ENCODE measurements at places on chromosomes 5 and 9.
A peak's percentile ranks its signal among the peaks of the same experiment; 100 is the strongest.

DNA sequence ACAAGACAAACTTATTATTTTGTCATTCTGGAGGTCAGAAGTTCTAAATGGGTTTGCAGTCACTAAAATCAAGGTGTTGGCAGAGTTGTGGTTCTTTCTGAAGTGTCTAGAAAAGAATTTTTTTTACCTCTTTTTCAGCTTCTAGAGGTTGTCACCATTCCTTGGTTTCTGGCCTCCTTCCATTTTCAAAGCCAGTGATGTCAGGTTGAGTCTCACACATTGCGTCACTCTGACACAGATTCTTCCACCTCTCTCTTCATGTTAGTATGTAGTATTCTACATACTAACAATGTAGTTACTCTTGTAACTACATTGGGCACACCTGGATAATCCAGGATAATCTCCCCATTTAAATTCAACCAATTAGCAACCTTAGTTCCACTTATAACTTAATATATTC, 290.3 kb downstream of the RFX3 start:
- DNase-seq: no peak

GRCh38 chr5:29150840-29151239, 2042.6 kb upstream of the CDH6 start:
- no peak for DNase-seq

GRCh38 chr9:14170973-14171596, 142.9 kb downstream of the NFIB start:
- DNase-seq: no peak

DNA sequence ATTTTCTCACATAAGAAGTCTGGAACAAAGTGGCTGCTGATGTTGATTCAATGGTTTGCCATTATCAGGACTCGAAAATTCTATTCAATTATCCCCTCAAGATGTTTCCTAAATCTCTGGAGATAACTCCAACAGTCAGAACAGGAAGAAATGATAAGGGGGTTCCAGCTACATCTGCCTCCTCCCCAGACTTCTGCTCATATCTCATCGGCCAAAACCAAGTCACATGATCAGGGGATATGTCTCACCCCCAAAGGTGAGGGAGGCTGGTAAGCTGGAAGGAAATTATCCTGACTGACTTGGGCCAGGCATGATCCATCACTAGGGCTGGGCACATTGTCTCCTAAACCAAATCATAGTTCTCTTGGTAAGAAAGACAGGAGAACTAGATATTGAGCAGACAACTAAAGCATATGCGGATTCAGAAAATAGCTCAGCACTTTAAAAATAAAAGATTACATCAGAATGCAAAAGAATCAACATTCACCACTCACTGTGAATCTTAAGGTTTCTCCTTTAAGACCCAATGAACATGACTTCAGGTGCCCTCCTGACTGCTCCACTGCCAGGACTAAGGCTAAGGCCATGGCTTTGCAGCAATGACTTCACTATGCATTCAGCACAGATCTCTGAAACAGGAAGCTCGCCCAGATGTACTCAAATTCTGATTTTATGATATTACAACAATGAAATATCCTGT, 306.3 kb downstream of the ENC1 start:
- no peak for DNase-seq

DNA sequence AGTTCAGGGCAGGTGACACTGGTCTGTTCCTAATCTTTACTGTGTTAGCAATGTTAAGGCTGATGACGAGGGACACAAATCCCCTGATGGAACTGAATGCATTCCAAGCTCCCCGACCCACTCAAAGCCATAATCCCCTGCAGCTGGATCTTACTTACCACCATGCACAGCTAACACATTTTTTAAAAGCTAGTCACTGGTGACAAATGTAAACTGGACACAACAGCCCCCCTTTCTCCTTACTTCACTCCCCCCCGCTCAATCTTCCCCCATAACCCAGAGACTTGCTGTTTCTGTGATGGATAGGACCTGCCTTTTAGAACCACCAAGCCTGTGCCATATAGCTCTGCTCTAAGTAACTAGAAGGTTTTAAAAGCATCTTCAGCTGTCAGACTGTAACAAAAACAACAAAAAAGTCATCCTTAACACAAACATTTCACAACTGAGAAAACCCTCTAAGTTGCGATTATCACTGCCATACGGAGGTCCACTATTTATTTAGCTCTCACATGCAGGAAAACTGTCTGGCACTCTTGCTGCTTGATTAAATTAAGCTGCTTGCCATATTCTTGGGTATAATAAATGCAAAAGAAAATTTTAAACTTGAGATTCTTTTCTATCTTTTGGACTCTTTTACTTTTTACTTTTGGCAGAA, 44.4 kb downstream of the BNC2 start:
- DNase-seq: no peak

DNA sequence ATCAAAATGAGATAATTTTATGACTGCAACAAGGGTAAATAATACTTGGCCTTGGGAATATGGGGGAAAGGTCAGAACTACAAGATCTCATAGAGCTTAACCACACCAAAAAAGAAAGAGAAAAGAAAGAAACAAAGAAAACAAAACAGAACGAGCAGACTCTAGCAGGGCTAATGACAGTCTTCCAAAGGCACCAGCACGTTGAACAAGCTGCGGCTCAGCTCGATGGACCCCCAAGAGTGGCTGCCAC, 689 bp downstream of the AK3 start:
- DNase-seq: no peak

DNA sequence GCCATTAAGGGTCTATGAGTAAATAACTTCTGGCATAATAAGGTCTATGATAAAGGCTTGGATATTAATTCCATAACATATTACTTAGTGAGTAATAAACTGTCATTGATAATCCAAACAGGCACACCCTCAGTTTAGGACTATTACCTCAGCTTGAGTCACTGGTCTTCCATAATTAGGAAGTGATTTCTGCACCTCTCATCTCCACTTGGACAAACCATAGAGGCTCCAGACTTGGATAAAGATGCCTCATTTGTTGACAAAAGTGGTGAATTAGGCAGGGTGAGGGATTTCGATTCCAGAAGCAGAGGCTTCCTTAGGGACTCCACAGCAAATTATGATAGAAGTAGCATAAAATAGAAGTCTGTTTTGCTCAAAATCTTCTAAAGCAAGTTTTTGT, 127.5 kb upstream of the MTAP start:
- DNase-seq: no peak

GRCh38 chr5:35926389-35927051, 11.9 kb downstream of the CAPSL start:
- peak; percentile 84 for DNase-seq

DNA sequence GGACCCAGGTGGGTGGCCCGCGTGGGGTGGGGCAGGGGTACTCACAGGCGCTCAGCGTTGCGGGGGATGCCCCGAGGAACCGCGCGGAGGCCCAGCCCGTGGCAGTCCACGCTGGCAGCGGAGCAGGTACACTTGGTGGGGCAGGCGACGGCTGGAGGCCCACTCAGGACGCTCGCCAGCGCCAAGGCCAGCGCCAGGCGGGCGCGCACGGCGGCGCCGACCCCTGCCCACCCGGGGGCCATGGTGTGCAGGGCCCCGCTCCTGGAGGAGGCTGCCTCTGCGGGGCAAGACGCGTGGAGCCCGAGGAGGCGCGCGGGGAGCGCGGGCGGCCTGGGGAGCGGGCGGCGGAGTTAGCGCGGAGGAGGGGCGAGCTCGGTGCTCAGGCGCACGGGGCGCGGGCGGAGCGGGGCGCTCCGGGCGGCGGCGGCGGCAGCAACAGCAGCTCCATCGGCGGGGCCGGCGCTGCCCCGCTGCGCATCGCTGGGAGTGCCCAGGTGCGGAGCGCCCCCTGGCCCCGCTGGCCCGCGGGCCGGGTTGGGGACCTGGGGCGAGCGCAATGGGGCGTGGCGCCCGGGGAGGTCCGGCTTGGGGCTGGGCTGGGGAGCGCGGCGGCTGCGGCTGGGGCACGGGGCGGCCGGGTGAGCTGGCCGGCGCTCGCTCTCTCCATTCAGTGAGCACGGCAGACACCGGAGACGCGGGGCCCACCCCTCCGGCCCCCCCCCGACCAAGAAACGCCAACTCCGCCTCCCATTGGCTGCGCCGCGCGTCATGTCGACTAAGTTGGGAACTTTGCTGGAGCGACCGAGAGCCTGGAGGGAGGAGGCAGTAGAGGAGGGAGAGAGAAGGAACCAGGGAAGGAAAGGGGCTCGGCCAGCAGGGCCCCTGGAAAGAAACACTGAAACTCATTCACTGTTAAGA, at the start of gene SLIT3:
Gene SLIT3, minus strand, starts transcription at position 672 of the 918 bp plus-strand sequence. Its CDS starts 430 bp downstream, at position 242.
- no peak for DNase-seq

DNA sequence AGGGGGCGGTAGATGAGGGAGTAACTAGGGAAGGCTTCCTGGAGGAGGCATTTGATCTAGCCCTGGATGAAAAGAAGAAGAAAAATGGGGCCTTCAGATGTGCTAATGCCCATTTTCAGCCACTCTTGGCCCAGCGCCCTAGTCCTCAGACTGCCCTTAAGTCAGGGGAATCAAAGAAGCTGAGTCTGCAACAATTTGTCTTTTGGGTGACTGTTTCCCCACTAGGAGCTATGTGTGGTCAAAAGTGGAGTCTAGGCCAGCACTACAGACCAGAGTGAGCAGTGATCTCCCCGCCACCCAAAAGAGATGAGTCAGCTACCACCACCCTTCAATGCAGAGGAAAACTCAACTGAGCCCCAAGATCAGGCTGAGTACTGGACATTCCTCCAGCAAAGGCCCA, 542.1 kb downstream of the BNC2 start:
- DNase-seq: no peak

DNA sequence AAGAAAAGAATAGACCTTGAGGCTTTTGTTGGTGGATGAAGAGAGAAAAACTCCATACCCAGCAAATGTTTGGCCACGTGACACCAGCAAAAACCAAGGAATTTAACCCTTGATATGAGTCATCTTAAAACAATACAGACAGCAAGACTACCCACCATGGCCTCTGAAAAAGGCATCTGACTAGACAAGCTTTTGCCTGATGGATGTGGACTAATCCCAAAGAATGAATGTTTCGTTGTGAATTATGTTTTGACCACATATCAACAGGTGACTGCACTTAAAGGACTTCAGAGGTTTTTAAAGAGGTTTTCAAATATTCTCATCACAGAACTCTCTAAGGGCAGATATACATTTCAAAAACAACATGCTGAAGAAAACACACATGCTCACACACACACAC, 33.0 kb upstream of the SLC1A3 start:
- no peak for DNase-seq

GRCh38 chr9:125003332-125003731, 62.4 kb upstream of the GOLGA1 start:
- DNase-seq: no peak

GRCh38 chr5:50401336-50401735, 39.8 kb downstream of the EMB start:
- DNase-seq: no peak

DNA sequence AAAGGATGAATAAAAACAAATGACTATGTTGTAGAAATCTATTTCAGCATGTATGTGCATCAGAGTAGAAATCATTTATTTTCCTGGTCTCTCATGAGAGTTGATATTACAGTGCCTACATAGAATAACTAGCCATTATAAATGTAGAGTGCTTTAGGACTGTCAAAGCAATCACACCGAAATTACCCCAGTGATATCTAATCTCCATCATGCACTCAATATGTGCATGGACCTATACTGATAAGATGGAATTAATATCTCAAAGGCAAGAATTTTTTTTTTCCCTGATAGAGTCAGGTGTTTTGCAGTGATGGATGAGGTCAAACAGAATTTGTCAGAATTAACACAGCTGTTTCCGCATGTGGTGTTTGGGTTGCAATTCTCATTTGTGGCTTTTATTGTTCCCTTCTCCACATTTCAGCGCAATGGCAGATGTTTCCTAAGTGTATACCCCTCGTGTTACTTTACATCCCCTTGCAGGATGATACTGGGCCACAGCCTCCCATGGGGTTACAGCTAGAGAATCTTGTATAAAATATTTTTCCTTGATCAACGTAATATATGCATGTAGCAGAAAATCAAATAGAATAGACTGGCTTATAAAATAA, 298.8 kb downstream of the RASEF start:
- DNase-seq: no peak

DNA sequence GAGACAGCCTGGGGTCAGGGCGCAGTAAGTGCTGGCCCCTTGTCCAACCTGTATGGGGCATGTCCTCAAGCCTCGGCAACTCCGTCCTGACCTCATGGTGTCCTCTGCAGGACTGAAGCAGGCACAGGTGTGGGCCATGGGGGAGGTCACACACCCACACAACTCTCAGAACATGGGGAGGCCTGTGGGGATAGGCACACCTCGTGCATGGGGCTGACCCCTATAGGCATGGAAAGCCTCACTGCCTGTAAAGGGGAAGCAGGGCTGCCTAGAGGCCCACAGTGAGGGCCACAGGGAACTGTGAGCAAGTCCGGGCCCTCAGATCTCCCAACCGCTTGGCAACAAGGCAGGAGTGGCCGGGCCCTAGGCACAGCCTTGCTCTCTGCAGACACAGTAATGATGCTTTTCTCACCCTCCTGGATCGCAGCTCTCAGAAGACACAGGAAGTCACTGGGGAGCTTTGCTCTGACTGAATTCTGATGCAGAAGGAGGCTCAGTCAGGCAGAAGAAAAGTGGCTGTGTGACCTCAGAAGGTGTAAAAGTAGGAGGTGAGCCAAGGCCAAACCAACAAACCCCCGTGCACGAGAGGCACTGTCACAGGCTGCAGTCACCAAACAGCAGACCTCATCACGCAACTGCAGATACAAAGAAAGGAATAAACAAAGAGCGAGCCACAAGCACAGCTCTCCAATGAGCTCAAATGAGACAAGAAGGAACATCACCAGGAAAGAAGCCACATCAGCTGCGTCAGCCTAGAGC, 5.4 kb downstream of the IPPK start:
- peak; percentile 20 for DNase-seq

DNA sequence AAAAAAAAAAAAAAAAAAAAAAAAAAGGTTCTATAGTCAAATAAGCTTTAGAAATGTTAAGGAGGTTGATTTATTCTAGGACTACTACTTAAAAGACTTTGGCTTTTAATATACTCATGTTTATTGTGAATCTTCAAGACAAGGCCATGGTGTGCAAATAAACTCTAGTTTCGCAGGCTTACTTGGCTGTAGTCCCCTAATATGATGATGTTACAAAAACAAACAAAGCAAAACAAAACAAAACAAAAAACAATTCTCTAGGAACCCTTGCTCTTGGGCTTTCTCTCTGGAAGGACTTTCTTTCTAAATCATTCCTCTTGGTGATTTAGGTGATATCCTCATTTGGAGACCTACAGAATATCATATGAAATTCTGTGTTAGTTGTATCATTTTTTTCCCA, 172.0 kb downstream of the GDNF start:
- no peak for DNase-seq

DNA sequence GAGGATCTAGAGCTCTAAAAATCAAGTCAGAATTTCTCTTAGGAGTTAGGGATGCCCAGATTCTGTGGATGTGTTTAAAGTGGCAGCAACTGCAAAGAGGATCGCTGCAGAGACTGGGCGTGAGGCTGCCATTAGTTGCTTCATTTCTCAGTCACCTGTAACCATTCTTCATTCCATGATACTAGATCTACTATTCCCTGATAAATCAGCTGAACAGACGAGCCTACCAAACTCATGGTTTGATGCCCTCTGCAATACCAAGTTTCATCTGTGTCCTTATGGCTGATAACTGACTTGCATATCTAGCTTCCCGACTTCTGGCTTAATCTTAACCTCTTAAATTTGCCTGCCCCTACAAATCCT, 33.3 kb downstream of the UBE2R2 start:
- no peak for DNase-seq

- DNase-seq: no peak
Observed at GRCh38 chr5:14669975-14670374, 5.5 kb downstream of the OTULIN start.
